ENCODE measurements at places on chromosomes 13 and 19. TPM values are rescaled to one million over a fixed set of nuclear protein-coding genes. Genes with fewer than 3 reads are reported as not detected.

DNA sequence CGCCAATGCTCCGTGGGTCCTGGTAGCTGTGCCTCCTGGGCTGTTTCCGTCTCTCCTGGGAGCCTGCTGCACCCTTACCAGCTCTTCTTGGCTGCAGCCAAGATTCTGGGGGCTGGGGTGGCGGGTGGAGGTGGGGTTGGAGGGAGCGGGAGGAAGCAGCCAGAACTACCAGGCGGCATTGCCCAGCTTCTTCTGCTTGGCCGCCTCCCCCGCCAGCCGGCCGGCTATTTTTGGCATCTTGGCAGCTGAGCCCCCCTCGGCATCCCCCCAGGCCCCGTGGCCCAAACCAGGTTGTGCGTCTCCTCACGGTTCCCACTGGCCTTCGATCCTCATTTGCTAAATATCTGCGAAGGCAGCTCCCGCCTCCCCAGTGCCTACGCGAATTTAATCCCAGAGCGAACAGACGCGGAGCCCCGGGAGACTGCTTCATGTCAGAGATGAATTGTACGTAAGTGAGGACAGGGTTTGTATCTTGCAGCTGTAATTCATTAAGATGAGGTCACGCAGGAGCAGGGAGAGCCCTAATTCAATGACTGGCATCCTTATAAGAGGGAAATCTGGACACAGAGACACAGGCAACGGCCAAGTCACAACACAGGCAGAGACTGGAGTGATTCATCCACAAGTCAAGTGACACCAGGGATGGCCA, 12.8 kb upstream of the PEAK3 start:
- peaks cover 67% of the 10 kb centered on the region for H3K27me3 ChIP-seq
- no peak for DNase-seq
- no peak overlapping the region for H3K4me3 ChIP-seq
- peaks cover 14% of the 10 kb centered on the region for H3K4me1 ChIP-seq
- no peak overlapping the region for H3K27ac ChIP-seq
- no peaks in the 10 kb centered on the region for H3K36me3 ChIP-seq

DNA sequence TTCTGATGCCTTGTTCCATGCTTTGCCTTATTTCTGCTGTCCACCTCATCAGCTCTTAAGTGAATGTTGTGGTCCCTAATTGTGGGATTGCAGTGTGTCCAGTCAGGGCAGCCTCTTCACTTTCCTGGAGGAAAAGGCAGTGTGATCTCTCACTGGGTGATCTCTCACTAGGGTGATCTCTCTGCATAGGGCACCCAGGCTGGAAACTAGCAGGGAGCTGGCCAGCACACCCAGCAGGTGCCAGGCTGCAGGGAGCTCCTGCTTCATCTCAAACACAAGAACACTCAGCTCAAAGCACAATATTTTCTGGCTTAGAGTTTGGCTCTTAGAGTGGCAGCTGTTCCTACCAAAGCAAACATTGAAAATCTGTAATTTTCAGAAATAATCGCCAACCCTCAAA, 36.5 kb upstream of the TSHZ3 start:
- no peak for DNase-seq
- no peak overlapping the region for H3K27ac ChIP-seq
- no peaks in the 10 kb centered on the region for H3K36me3 ChIP-seq

DNA sequence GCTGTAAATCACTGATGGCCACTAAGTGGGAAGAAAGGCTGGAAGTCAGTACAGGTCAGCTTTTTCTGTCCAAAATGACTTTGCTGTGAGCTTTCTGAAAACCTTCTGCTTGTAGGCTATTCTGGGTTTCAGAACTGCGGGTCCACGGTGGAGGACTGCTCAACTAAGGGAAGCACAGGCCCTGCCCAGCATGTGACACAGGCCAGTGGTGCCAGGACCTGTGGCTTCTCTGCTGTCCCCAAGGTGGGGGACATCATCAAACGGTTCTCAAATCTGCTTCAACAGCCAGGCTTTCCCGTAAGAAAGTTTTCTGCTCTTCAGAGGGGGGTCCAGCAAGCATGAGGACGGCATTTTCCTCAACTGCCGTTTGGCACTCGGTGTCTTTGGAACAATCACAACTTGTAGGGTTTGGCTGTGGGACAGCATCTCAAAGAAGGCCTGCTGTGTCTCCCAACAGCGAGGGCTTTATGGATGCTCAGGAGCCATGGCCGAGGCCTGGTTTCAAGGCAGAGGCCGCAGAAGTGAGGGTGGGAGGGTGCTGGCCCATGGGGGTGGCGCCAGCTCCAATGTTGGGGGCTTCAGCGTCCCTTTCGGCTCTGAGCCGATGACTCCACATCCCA, 3.8 kb downstream of the SGTA start:
- no peaks in the 10 kb centered on the region for H3K36me3 ChIP-seq
- H3K27ac ChIP-seq = no peak overlapping the region
- DNase-seq = no peak
- H3K4me3 ChIP-seq = no peak overlapping the region
- H3K4me1 ChIP-seq = no peaks in the 10 kb centered on the region

- no peaks in the 10 kb centered on the region for H3K4me1 ChIP-seq
- no peak overlapping the region for H3K4me3 ChIP-seq
- DNase-seq = no peak
- H3K36me3 ChIP-seq = peaks cover 4% of the 10 kb centered on the region
Measured at GRCh38 chr19:39363901-39364457, 21.8 kb downstream of the SAMD4B start.

DNA sequence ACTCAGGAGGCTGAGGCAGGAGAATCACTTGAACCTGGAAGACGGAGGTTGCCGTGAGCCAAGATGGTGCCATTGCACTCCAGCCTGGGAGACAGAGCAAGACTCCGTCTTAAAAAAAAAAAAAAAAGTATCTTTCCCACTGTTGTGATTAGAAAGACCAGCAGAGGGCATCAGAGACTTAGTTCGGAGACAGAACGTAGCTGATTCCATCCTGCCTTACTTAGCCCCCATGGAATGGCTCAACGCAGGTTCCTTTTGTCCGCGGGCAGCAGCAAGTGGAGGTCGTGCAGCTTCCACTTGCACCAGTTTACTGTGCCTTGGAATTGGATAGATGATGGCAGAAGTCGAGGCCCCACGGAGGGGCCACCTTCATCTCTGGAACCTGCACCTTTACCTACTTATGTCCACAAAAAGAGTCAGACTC, 8.1 kb downstream of the TIMM29 start:
- no peaks in the 10 kb centered on the region for H3K27me3 ChIP-seq
- H3K4me3 ChIP-seq = no peak overlapping the region
- no peaks in the 10 kb centered on the region for H3K36me3 ChIP-seq

GRCh38 chr13:62250501-62251201, 835.0 kb upstream of the PCDH20 start:
- no peaks in the 10 kb centered on the region for H3K36me3 ChIP-seq
- H3K27ac ChIP-seq = no peak overlapping the region
- no peaks in the 10 kb centered on the region for H3K27me3 ChIP-seq
- no peak for DNase-seq

- peak overlapping the region; percentile 85 for H3K4me3 ChIP-seq
- no peaks in the 10 kb centered on the region for H3K27me3 ChIP-seq
- DNase-seq = peak; percentile 45
- H3K27ac ChIP-seq = no peak overlapping the region
- peaks cover 23% of the 10 kb centered on the region for H3K4me1 ChIP-seq
Measured at GRCh38 chr19:36113894-36114720, 568 bp downstream of the POLR2I start.

- H3K4me3 ChIP-seq = no peak overlapping the region
- no peaks in the 10 kb centered on the region for H3K4me1 ChIP-seq
- H3K27me3 ChIP-seq = no peaks in the 10 kb centered on the region
Measured at GRCh38 chr13:20826301-20826700, 52.5 kb upstream of the EEF1AKMT1 start.

DNA sequence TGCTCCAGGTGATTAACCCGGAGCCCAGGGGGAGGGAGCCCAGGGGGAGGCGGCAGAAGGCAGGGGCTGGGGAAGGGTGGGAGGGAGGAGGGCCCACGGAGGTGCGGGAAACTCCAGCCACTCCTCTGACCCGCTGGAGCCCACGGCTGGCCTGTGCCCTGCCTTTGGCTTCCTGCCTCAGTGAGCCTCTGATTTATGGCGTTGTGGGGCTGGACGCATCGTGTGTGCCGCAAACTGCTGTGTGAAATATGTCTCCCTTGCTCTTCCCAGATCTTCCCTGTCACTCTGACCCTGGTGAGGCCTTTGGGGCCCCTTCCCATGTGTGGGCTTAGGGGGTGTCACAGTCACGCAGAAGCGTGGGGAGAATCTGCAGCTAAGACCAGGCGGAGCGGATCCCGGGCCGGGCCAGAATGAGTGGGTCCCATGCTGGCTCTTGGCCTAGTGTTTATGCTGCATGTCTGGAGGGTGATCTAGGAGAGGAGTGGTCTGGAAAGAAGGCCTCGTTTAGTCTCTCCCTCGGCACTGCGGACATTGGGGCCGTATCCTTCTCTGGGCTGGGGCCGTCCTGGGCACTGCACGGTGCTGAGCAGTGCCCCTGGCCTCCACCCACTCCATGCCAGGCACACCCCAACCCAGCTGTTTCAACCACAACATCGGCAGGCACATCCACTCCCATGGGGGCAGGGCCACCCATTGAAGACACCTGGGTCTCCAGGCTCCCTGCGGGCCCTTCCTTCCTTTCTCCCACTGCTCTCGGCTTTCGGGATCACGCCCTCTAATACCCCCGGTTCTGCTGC, 123.0 kb downstream of the KDM4B start:
- H3K4me3 ChIP-seq = no peak overlapping the region
- no peak for DNase-seq
- no peaks in the 10 kb centered on the region for H3K36me3 ChIP-seq
- H3K4me1 ChIP-seq = peaks cover 41% of the 10 kb centered on the region
- H3K27me3 ChIP-seq = no peaks in the 10 kb centered on the region
- peak overlapping the region; percentile 84 for H3K27ac ChIP-seq

GRCh38 chr13:28890712-28891111, 70.6 kb downstream of the MTUS2 start:
- DNase-seq = no peak
- no peaks in the 10 kb centered on the region for H3K27me3 ChIP-seq
- no peak overlapping the region for H3K27ac ChIP-seq
- H3K4me3 ChIP-seq = no peak overlapping the region

DNA sequence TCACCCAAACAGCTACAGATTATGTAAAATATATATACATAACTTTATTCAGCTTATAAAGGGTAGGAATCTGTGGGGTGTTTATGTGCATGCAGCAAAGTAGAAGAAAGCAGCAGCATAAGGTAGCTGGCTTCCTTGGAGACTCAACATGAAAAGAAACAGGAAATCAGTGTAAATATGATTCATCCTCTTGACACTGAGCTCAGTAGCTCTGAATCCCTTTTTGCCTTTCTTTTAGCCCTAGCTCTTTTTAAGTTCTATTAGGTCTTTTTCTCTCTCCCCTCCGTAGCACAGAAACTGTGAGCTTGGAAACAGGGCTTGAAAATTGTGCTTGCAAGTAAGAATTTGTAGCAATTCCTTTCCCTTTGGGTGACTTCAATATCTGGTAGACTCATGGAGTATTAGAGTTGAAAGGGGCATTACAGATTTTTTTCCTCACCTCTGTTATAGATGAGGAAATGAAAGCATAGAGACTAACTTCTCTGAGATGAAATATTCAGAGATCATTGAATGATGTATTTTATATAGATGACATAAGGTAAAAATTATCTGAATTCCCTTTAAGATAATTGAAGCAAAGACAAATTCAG, 314.4 kb downstream of the PCDH9 start:
- no peak for DNase-seq
- H3K27ac ChIP-seq = no peak overlapping the region
- H3K4me1 ChIP-seq = no peaks in the 10 kb centered on the region
- no peak overlapping the region for H3K4me3 ChIP-seq
- no peaks in the 10 kb centered on the region for H3K27me3 ChIP-seq

DNA sequence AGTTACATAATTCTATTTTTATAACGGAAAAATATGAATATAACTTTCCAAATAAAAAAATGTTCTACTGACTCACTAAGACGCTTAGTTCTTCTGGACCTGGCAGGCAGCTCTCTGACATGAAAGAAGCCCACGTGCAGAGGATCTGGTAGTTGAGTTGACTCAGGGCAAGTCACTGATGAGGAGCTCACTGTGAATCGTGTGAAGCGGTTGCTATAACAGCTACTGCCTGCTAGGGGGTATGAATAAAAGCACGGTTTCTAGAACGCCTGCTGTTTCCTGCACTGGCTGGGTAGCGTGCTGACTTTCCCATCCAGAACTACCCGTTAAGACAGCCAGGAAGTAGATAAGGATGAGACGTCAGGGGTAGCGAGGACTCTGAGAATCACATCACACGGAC, 54.7 kb upstream of the WASF3 start:
- no peak overlapping the region for H3K4me3 ChIP-seq
- H3K27me3 ChIP-seq = no peaks in the 10 kb centered on the region
- H3K36me3 ChIP-seq = no peaks in the 10 kb centered on the region
- H3K27ac ChIP-seq = no peak overlapping the region
- DNase-seq = peak; percentile 40
- H3K4me1 ChIP-seq = peaks cover 22% of the 10 kb centered on the region

DNA sequence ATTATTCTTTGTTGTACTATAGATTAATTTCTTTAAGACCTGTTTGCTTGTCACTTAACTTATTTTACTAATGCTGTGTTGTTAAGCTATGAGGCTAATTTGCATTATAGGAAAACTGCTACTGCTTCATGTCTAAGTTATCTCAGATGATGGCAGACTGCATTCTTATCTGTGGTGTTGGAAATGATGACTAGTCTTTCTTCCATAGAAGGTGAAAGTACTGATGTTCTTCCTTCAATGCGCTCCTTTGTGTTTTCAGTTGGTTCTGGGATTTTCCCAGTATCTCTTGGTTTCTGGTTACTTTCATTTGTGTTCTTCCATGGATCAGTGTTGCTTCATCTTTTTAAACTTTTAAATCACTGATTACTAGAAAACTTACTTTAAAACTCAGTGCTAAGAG, 46.9 kb downstream of the TPP2 start:
- H3K36me3 ChIP-seq = peaks cover 15% of the 10 kb centered on the region
- H3K27ac ChIP-seq = no peak overlapping the region
- H3K4me1 ChIP-seq = no peaks in the 10 kb centered on the region
- DNase-seq = no peak

DNA sequence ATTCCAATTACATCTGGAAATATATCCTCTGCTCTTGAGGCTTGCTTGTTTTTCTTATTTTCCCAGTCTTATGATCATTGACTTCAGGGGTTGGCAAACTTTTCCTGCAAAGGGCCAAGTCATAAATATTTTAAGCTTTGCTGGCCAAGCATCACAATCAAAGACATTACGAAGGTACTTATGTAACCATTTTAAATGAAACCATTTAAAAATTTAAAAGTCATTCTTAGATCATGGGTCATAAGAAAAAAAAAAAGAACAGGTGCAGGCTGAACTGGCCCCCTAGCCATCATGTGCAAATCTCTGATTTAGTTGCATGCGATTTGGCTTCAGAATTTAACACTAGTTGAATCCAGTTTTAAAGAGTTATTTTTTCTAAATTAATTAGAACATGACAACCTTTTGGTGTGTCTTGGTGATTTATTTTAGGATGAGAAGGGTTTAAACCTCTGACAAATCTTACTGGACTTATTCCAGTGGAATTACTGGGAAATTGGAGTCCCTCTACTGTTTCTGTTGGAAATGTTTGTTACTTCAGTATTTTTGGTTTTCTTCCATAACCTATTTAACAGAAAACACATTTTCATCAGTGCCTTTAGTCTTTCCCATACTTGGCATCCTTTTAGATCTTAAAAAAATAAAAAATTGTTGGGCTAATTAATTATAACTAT, 148.1 kb downstream of the NHLRC3 start:
- no peak overlapping the region for H3K4me3 ChIP-seq

SLITRK6 gene
- 0.75 TPM for total RNA-seq

CCDC159 gene
- 1.8 TPM for total RNA-seq

C19orf38 gene
- total RNA-seq = 0.62 TPM

CABP5 gene
- not detected for total RNA-seq

VAV1 gene
- not detected for total RNA-seq
